ENCODE measurements at places on chromosomes 2 and 18.

- DNase-seq = no peak
Observed at GRCh38 chr2:23286758-23287704, 97.9 kb upstream of the KLHL29 start.

- DNase-seq = no peak
Observed at GRCh38 chr18:13452388-13452811, 233.8 kb downstream of the LDLRAD4 start.

GRCh38 chr2:10785260-10785659, 27.3 kb downstream of the PDIA6 start:
- DNase-seq = no peak

GRCh38 chr2:181169503-181169902, 189.1 kb downstream of the UBE2E3 start:
- no peak for DNase-seq

DNA sequence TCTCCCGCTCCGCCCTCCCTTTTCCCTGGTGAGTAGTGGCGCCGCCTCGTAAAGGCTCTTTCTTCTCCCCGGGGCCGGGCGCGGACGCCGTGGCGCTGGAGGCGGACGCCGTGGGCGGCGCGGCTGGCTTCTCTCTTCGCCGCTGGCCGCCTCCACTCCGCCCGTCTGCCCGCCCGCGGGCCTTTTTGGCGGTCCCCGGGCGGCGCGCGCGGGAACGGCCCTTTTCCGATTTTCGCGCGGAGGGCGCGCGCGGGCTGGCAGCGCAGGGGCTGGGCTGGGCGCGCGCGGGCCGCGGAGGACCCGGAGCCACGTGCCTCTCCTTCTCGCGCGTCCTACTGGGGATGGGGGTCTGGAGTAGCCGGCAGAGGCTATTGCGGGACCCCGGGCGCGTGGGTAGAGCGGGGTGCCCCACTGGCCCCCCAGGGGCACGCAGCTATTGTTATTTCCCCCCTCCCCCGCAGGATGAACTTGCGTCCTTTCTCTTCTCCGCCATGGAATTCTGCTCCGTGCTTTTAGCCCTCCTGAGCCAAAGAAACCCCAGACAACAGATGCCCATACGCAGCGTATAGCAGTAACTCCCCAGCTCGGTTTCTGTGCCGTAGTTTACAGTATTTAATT, 472 bp downstream of the SLC20A1 start:
- peak; percentile 27 for DNase-seq

- DNase-seq = peak; percentile 24
Observed at GRCh38 chr2:197011801-197012641, 85.5 kb upstream of the PGAP1 start.

DNA sequence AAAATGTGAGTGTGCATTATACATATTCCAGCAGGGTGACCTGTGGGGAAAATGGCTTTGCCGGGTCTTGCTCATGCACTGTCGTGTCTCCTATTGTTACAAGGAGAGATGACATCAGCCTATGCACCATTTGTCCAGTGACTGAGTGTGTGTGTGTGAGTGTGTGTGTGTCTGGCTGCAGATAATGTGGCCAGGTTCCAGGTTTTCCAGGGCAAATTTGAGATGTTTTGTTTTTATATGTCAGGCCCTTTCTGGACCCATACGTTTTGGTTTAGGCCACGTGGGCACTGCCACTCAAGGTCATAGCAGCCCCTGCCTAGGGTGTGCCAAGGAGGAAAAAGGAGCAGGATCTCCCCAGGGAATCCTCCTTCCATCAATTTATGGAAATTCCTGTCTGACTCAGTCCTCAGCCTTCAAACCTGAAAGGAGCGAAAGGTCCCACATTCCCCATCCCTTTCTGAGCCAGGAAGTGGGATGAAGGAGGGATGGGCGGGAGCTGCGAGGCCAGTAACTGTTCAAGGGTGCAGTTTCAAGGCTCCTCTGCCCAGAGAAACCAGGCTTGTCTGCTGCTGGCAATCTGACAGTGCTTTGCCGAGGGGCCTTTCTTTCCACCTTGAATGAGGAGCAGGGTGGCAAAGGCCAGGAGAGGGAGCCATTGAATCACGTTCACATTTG, 93.0 kb upstream of the SMAD2 start:
- DNase-seq = no peak

DNA sequence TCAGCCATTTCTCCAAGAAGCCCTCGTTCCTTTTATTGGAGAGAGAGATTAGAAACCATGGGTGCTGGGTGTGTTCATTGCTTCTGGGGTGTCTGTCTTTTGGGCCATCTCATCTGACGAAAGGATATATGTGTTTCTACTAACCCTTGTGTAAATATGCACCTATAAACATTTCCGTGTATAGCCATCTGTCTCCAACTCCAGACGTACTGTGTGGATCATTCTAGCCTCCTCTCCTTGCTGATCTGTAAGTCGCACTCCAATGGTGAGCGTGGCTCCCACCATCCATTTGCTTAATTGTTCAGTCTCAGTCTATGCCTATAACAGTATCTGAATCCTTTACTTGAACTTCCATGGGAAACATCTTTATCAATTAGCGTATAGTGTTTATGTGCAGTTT, 1.8 kb downstream of the RBFA start:
- no peak for DNase-seq

DNA sequence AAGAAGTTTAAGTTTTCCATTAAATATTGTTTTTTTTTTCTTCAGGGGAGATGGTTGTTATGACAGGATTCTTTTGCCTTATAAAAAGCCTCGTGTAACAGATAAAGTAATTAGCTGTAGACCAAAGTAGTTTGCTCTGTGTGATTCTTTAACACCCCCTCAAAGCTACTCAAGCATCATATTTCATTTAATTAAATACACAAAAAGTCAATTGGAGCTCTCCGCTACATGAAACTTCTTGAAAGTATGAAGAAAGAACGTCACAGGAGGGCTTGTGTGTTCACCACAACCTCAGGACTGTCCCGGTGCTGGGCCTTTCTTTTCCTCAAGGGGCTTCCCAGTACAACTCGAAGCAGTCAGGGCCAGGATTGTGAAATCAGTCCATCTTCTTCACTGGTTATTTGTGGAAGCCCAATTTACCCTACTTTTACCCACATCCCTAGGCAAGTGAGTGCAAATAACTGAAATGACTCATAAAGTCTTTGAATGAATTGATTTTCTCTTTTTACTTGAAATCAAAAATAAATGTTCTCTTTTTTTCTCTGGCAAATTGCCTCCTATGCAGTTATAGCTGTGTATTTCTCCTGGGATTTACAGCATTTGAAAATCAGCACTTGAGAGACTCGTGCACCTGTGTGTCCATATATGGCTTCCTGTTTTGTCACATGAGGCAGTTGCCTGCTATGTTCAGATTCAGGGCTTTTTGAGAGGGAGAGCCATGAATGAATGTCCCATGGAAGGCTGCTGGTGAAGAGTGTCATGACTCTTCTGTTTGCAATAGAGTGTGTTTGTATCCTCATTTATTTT, 48.6 kb downstream of the LINC00305 start:
- no peak for DNase-seq

GRCh38 chr2:174059884-174060244, 94.7 kb upstream of the SP3 start:
- no peak for DNase-seq

DNA sequence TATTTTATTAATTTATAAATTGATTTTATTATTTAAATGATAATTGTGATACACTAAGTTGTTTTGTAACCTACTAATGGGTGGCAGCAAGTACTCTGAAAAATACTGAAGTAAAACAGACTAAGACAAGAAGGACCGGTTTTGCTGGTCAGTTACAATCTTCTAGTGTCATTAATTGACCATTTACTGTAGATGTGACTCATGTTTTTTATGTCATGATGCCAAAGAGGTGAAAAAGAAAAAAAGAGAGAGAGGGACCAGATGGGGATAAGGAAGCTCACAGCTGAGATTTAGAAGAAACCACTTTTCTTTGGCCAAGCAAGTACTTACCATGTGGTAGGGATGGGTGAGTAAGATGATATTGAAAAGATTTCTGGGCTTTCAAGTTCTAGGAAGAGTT, 955.8 kb upstream of the LRRTM1 start:
- DNase-seq = no peak

DNA sequence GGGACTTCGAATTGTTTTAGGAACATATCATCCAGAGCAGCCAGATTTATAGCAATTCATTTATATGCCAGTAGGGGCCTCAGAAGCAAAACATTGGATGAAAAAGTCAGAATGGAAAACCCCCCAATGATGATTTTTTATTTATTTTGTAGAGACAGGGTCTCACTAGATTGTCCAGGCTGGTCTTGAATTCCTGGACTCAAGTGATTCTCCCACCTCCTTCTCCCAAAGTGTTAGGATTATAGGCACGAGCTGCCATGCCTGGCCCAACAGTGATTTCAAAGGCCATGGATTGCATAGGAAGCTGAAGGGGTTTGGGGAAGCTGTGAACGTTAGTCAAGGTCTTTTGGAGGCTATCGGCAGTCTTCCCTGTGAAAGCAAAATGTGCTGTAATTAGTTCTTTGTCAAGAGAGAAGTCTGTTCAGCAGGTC, 21.9 kb upstream of the MCFD2 start:
- no peak for DNase-seq

- no peak for DNase-seq
Observed at GRCh38 chr2:159637240-159637639, 20.9 kb upstream of the BAZ2B start.

DNA sequence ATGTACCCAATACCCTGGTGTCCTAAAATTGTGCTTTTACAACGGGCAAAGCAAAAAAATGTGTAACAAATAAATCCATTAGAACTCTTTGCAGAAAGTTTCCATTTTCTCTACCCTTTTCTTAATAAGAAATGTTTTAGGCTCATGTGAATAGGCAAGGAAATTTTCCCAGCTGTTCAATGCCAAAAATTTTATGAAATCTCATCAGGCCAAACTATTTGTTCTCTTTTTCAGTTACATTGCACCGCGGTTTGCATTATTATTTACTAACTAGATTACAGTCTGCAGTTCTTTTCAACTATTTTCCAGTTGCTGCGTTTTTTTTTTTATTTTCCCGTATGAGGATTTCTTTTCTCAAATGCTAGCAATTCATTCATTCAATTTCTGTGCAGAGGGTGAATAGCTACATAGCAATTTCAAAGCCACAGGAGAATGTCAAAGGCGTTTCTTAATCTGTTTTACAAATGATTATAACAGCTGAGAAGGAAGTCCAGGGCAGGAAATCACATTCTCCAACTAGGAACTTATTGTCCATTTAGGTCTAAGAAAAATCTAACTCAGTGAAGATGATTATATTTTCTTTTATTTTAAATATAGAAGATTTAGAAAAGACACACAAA, 367.5 kb upstream of the MMADHC start:
- DNase-seq = no peak

- DNase-seq = no peak
Observed at GRCh38 chr18:73733806-73734314, 413.8 kb downstream of the FBXO15 start.

- DNase-seq = no peak
Observed at GRCh38 chr2:227462972-227463931, 8.7 kb upstream of the AGFG1 start.

DNA sequence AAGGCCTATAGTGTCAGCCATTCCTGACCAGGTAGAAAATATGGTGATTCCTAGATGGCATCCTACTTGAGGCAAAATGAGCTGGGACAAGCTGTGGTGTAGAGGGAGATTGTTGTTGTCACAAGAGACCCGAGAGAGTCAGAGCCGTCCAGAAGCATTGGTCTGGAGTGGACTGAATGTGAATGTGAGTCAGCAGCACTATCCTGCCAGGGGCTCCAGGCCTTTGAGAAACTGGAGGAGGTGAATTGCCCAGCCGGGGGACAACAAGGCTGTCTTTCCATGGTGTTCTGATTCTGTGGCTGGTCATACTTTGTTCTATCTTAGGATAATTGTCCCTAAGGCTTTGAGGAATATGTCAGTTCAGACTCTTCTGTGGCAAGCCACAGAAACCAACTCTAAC, 29.4 kb upstream of the EIF2AK3 start:
- no peak for DNase-seq

- DNase-seq = no peak
Observed at GRCh38 chr2:162433491-162433890, 89.6 kb downstream of the GCA start.

DNA sequence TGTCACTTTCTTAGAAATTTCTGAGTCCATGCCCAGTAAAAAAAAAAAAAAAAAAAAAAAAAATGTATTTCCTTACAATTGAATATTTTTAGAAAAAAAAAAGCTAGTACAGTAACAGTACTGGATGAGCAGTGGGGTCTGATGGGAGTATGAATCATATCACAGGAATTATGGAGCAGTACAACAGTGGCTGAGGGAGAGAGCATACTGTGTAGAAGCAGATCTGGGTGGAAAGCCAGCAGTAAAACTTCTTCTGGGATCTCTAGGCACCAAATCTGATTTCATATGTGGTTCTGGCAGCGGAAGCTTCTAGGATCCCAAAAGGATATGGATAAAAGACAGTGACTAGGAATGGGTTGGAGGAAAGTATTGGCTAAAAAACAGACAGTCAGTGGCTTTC, 414.9 kb upstream of the FSHR start:
- DNase-seq = no peak

All from CD8-positive, alpha-beta memory T cell (primary cell).